ENCODE measurements at places on chromosomes 5 and 9.

DNA sequence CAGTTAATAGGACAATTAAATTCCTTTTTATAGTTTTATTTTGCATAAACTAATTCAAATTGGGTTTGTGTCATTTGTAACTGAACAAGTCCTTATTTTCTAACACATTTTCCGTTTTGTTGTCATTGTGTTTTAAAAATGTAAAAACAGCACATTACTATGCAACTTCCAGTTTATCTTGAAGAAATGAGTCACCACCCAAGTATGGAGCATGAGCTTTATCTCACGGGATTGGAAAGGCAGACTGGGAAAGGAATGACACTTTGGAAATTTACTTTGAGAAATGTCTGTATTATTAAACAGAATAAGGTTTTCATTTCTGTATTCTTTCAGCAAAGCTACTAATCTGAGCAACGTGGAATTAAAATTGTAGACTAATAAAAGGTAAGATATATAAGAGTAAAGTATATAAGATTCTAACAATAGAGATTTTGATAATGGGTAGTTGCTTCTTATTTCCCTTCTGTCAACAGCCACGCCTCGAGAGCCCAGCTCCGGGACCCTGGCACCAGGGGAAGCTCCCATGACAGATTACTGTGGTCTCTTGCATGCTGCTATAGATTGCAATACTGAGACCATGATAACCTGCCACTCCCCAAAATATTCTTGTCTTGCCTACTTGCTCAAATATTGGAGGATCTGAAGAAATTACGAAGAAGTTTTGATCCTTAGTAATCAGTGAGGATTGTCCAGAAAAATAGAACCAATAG, 433.1 kb downstream of the CHSY3 start:
- peak; percentile 48 for DNase-seq

GRCh38 chr5:134609232-134609851, 23.3 kb downstream of the SAR1B start:
- DNase-seq, result no peak

DNA sequence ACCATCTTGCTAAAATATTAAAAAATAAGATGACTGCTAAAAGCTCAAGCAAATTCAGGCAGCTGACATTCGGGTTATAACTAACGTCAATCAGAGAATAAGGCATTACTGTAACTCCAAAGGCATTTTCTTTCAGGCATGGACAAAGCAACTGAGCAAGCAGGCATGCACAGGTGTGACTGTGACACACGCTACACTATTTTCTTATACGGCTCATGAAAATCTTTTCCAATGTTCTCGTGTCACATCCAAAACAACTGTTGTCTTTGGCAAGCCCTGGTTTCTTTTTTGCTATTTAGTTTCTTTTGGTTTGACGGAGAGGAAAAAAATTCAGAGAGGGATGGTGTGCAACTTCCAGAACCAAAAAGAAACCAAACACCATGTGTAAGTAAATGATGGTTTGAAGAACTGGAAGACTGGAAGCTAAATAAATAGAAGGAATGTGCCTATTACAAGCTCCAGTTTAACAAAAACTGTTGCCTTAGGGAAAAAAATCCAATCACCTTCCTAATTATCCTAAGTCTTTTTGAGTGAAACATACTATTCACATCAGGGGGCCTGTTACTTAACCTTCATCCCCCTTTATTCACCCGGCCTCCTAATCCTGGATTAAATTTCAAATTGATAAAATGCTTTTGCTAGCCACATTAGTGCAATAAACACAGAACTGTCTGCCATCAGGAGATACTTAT, 277.6 kb downstream of the PSAT1 start:
- peak; percentile 52 for DNase-seq

- DNase-seq, result no peak
Observed at GRCh38 chr9:33468797-33469621, 4.7 kb downstream of the NOL6 start.

GRCh38 chr9:114400219-114400618, 12.4 kb upstream of the AKNA start:
- no peak for DNase-seq

DNA sequence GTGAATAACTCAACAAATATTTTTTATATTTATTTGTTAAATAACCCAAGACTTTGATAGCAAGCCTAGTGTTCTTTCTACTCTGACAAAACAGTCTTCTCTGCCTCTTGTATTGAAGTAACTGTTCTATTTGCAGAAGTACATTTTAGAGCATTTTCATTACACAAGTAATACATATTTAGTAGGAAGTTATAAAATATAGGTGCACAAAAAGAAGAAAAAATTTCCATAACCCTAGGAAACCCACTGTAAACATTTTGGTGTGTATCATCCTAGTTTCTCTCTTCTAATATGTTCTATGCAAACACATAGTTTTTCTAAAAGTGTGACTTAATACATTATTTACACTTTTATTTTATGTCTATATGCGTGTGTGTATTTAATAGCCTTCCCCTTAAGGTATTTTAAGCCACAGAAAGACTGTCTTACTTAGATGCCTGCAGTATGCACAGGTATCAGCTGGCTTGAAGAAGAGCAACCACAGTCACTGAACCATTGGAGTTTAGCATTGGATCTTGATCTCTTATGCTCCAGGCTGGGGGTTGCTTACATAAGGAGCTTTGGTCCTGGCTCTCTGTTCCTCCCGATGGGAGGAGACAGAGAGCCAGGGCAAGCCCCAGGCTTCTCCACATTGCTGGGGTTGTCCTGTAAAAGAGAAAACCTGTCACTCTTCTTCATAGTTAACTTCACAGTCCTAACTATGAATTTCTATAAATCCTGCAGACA, 3.8 kb downstream of the SELENOP start:
- DNase-seq, result no peak
